ENCODE measurements at places on chromosomes 7 and 10.

DNA sequence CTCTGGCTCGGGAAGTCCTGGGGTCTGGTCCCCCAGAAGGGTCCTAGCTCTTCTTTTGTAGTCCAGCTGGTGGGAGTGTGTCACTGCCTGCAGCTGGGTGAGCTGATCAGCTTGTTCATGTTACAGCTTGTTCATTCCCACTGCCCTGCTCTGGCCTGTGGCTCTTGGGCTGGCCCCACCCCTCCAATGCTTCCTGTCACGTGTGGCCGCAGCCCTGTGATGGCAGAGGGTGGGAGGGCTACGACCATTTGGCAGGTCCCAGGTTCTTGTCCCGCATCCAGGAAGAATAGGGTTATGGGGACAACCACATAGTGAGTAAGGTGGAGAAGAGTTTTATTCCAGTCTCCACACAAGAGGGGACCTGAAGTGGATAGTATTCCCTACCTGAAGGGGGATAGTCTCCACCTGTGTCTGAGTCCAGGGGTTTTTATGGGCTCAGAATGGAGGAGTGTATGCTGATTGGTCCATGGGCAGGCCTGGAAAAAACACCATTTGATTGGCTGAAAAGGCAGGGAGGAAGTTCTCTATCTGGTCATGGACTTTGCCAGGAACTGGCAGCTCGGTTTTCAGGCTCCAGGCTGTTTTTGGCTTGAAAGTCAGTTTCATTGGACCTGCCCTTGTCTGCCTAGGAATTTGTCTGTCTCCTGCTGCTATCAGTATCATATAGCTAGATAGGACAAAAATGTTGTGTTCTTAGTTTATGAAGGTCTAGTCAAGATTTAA, 13.1 kb downstream of the SDHAF3 start:
- no peaks in the 10 kb centered on the region for H3K36me3 ChIP-seq
- peaks cover 4% of the 10 kb centered on the region for H3K4me1 ChIP-seq
- no peaks in the 10 kb centered on the region for H3K27me3 ChIP-seq
- no peak for DNase-seq
- H3K27ac ChIP-seq = no peak overlapping the region

GRCh38 chr10:71713135-71714030, 6.2 kb downstream of the C10orf105 start:
- peaks cover 52% of the 10 kb centered on the region for H3K27me3 ChIP-seq
- H3K27ac ChIP-seq = no peak overlapping the region
- no peaks in the 10 kb centered on the region for H3K36me3 ChIP-seq
- H3K4me1 ChIP-seq = peaks cover 5% of the 10 kb centered on the region

GRCh38 chr10:116783011-116783655, 40.8 kb upstream of the HSPA12A start:
- no peak overlapping the region for H3K4me3 ChIP-seq
- H3K4me1 ChIP-seq = peaks cover 10% of the 10 kb centered on the region
- no peaks in the 10 kb centered on the region for H3K27me3 ChIP-seq
- DNase-seq = no peak
- H3K36me3 ChIP-seq = no peaks in the 10 kb centered on the region

GRCh38 chr10:69397972-69398371, 18.7 kb downstream of the TACR2 start:
- no peak overlapping the region for H3K27ac ChIP-seq
- no peak overlapping the region for H3K4me3 ChIP-seq
- peaks cover 65% of the 10 kb centered on the region for H3K36me3 ChIP-seq
- no peaks in the 10 kb centered on the region for H3K27me3 ChIP-seq
- H3K4me1 ChIP-seq = no peaks in the 10 kb centered on the region
- DNase-seq = peak; percentile 21

DNA sequence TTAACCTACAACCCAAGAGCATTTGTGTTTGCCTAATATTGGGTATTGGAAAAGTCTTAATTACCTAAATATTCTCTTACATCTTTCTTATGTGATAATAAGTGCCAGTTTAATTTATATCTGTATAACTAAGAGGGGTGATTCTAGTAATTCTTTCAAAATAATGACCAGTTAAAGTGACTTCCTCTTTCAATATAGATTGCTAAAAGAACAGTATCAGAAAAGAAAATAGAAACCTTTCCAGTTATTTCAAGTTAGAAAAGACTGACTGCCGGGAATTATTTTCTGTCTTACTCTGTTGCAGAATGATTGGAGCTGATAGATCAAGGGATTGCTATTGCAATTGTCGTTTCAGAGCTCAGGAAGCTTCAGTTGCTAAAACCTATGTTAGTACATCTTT, 525.0 kb upstream of the SEMA3D start:
- no peak overlapping the region for H3K27ac ChIP-seq
- no peak for DNase-seq
- no peaks in the 10 kb centered on the region for H3K27me3 ChIP-seq
- no peak overlapping the region for H3K4me3 ChIP-seq
- H3K4me1 ChIP-seq = no peaks in the 10 kb centered on the region
- no peaks in the 10 kb centered on the region for H3K36me3 ChIP-seq

DNA sequence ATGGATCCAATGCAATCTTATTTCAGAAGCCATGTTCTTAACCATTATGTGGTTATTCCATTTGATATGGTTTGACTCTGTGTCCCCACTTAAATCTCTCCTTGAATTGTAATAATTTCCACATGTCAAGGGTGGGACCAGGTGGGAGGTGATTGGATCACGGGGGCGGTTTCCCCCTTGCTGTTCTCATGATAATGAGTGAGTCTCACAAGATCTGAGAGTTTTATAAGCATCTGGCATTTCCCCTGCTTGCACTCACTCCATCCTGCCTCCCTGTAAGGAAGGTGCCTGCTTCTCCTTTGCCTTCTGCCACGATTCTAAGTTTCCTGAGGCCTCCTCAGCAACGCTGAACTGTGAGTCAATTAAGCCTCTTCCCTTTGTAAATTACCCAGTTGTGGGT, 32.0 kb upstream of the TSPAN13 start:
- H3K36me3 ChIP-seq = no peaks in the 10 kb centered on the region
- no peaks in the 10 kb centered on the region for H3K4me1 ChIP-seq
- no peak overlapping the region for H3K27ac ChIP-seq
- H3K4me3 ChIP-seq = no peak overlapping the region
- H3K27me3 ChIP-seq = no peaks in the 10 kb centered on the region
- DNase-seq = no peak

GRCh38 chr7:50267525-50268041, 36.9 kb upstream of the IKZF1 start:
- H3K27ac ChIP-seq = no peak overlapping the region
- no peaks in the 10 kb centered on the region for H3K36me3 ChIP-seq
- no peaks in the 10 kb centered on the region for H3K27me3 ChIP-seq
- DNase-seq = no peak

DNA sequence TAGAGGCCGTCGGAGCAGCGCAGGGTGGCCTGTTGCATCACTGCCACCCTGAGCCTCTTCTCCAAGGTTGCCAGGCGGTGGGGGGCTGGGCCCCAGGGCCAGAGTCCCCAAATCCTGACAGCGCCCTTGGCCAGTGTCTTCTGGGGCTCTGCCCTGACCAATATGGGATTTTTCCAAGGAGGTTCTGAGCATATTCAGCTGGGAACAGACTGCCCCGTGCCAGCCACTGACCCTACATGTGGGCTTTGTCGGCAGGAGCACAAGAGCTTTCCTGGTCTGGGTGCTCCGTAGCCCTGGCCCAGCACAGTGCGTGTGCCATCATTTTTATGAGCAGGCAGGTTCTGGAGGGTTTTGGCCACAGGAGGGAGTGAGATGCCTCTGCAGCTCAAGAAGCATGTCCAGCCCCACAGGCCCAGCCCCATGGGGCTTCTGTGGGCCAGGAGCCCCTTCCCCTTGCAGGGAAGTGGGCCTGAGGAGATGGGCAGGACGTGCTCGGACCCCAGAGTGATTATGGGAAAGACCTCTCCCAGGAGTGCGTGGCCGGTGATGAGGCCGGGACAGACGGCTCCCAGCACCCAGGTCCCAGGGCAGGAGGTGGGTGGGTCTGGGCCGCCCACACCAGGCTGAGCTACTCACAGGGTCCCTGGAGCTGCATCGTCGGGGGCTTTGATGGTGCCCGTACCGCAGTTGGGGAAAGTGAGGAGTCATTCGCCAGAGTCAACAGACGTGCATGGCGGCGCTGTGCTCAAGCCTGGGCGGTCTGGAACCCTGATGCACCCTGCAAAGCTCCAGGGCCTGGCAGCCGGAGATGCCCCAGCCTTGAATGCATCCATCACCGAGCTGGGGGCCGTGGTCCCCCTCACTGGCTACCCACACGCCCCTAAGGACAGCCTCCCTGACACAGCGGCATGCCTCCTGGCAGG, 66.6 kb downstream of the PWWP2B start:
- DNase-seq = no peak
- H3K4me3 ChIP-seq = no peak overlapping the region
- H3K36me3 ChIP-seq = no peaks in the 10 kb centered on the region

DNA sequence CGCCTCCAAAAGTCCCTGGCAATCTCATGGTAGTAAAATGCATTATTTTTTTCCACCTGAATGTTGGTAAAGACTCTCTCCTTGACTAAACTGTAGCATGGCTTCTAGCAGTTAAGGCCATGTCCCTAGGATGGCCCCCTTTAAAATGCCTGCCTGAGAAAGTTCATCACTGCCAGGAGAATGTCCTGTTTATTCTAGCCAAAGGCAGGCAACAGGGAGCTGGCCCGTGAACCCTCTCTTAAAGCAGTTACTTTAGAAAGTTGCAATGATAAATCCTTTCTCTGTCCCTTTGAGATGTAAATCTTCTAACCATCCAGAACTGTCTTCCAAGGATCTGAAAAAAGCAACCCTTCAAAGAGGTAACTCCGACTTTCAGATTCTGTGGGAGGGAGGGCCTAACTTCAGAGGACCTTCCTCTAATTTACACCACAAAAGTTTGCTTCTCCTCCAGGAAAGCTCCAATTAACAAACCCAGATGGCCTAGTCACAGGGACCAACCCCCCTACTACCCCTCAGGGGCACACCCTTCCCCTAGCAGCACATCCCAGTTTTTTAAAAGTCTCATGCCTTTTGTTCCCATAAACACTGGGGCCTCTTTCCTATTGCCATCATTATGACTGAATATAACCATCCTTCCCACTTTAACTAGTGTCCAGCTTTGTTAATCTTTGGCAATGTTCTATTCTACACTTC, 5.5 kb downstream of the DNTT start:
- no peak for DNase-seq
- H3K27me3 ChIP-seq = peaks cover 4% of the 10 kb centered on the region
- no peak overlapping the region for H3K27ac ChIP-seq
- H3K36me3 ChIP-seq = no peaks in the 10 kb centered on the region
- H3K4me1 ChIP-seq = no peaks in the 10 kb centered on the region
- H3K4me3 ChIP-seq = no peak overlapping the region

- no peaks in the 10 kb centered on the region for H3K36me3 ChIP-seq
- no peaks in the 10 kb centered on the region for H3K4me1 ChIP-seq
- no peak overlapping the region for H3K27ac ChIP-seq
- peak; percentile 28 for DNase-seq
Measured at GRCh38 chr10:103569896-103570295, 76.4 kb downstream of the NEURL1 start.

DNA sequence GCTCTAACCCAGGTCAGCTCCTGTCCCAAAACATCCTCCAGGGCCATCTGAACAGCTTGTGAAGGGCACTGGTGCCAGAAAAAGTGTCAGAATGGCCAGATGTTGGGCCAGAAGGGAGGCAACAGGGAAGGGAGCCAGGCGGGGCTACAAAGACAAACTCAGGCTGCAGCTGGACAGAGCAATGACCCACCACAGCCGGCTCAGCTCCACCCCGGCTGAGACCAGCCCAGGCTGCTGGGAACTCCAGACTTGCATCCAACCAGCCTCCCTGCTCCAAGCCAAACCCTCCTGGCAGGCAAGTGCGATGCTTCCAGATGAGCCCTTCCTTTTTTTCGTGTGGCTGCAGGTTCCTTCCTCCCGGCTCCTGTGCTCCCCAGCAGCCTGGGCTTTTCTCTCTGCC, 466.9 kb downstream of the PTPRN2 start:
- no peaks in the 10 kb centered on the region for H3K4me1 ChIP-seq
- no peak for DNase-seq
- no peaks in the 10 kb centered on the region for H3K27me3 ChIP-seq
- no peaks in the 10 kb centered on the region for H3K36me3 ChIP-seq
- H3K27ac ChIP-seq = no peak overlapping the region
- H3K4me3 ChIP-seq = no peak overlapping the region

DNA sequence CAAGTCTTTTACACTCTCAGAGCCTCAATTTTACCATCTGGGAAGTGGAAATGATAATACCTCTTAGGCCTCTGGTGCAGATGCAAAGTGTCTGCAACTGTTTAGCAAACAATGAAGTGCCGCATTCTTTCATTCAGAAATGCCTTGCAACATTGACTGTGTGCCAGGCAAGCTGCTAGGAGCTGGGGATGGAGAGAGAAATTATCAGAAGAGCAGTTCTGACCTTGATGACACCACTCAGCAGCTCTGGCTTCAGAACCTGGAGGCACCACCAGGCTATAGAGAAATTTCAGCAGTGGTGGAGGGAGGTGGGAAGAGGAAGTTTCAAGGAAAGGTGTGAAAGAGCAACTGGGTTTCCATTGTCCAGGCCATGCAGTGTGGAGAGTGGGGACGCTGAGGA, 78.1 kb upstream of the HABP2 start:
- H3K27me3 ChIP-seq = no peaks in the 10 kb centered on the region

DNA sequence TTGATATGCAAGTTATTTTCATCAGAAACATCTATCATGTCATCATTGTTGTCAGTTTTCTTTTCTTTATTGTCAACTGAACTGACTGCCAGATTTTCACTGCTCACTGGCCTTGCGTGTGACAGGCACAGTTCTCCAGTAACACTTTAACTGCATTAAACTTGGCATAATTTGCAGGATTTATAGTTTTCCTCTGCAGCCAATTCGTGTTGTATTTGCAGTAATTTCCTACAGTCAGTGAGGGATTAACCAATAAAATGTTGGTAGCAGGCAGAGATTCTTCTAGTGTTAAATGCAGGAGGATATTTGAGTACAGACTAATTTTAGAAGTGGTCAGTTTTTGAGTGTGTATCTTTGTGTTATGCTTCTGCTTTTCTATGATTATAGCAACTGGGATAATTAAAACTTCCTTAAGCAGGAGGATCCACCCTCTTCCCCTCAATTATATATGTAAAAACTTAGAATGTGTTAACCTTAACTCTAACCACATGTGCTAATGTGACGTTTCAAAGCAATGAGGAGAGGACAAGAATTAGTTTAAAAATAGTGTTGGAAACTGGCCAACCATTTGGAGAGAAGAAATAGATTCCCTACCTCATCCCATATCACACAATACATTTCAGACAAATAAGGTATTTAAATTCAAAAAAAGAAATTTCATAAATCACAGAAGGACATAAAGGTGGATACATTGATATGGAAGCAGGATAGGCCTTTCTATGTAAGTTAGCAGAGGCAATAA, 365.5 kb upstream of the BMPER start:
- no peak for DNase-seq
- H3K4me1 ChIP-seq = no peaks in the 10 kb centered on the region
- no peaks in the 10 kb centered on the region for H3K36me3 ChIP-seq
- H3K4me3 ChIP-seq = no peak overlapping the region
